AG09319 (cell line): ENCODE measurements at places on chromosomes 4 and X.

- no peak for DNase-seq
These were observed 47.0 kb downstream of the SPRY1 start for GRCh38 chr4:123443401-123444289.

DNA sequence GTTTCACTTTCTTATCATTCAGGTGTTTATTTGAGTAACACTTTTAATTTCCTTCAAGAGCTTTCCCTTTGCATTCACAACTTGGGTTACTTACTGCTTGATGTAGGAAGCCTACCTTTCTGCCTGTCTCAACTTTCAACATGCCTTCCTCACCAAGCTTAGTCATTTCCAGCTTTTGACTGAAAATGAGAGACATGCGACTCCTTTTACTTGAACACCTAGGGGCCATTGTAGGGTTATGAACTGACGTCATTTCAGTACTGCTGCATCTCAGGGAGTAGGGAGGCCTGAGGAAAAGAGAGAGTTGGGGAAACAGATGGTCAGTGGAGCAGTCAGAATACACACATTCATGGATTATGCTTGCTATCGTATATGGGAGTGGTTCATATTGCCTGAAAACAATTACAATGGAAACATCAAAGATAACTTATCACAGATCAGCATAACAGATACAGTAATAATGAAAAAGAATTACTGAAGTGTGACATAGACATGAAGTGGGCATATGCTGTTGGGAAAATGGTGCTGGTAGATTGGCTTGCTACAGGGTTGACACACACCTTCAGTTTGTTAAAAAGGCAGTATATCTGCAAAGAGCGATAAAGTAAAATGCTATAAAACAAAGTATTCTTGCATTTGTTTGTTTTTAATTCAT lies 25.7 kb downstream of the USP53 start:
- no peak for DNase-seq

- no peak for DNase-seq
These were observed 24.2 kb downstream of the TRO start for GRCh38 chrX:54944816-54945215.

DNA sequence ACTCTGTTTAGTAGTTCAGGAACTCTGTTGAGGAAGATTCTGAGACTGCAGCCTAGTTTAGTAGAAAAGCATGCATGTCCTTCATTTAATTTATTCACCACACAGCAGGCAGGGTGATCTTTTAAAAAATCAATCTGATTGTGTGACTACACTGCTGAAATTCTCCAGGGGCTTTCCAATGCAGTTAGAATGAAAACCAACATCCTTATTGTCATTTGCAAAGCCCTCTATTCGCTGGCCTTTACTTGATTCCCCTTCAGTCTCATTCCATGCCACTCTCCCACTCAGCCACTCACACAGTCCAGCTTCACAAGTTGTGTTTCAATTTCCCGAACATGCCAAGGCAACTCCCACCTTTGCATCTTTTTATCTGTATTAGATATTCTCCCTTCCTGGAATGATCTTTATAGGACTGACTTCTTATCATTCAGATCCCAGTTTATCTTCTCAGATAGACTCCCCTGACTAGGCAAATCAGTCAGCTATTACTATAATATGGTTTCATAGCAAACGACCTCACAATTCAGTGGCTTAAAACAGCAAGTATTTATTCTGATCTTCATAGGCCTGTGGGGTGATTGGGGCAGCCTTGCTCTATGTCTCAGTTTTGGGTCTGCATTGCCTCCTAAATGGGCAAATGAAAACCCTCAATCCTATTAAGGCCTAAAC lies 21.3 kb upstream of the FTHL17 start:
- no peak for DNase-seq

DNA sequence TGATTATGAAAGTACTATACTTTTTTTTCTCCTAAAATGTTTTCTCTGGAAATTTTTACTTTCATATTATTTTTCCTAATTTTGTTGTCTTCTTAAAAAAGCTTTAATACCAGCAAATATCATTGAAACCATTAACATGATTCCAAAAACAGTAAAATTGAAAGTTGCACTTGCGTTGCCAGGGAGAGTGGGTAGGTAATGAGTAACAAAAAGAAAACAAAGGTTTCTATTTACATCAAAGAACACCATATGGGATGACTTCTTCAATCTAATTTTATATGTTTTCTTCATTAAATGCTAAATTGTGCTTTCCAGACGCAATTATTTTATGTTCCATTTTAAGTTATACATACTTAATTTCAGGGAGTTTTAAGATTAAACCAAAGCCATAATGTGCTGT lies 108.3 kb upstream of the VCX2 start:
- DNase-seq, result no peak
